ENCODE measurements at places on chromosomes 3 and 15. TPM values are rescaled to one million over a fixed set of nuclear protein-coding genes. Genes with fewer than 3 reads are reported as not detected.
A peak's percentile ranks its signal among the peaks of the same experiment; 100 is the strongest.

ITGB5 gene
- total RNA-seq = 419 TPM

FBXO40 gene
- total RNA-seq = not detected

OIP5 gene
- total RNA-seq = 3.1 TPM

KBTBD12 gene
- not detected for total RNA-seq

SIDT1 gene
- total RNA-seq = not detected

GRCh38 chr3:79329154-79329553, 438.6 kb downstream of the ROBO1 start:
- H3K4me3 ChIP-seq = no peak overlapping the region
- no peaks in the 10 kb centered on the region for H3K4me1 ChIP-seq
- no peak for DNase-seq
- H3K36me3 ChIP-seq = no peaks in the 10 kb centered on the region
- no peak overlapping the region for H3K27ac ChIP-seq
- H3K27me3 ChIP-seq = peaks cover 2% of the 10 kb centered on the region

- no peak for DNase-seq
- H3K27me3 ChIP-seq = no peaks in the 10 kb centered on the region
- no peak overlapping the region for H3K27ac ChIP-seq
- H3K4me3 ChIP-seq = no peak overlapping the region
- no peaks in the 10 kb centered on the region for H3K4me1 ChIP-seq
Measured at GRCh38 chr3:74491874-74492273, 122.6 kb downstream of the CNTN3 start.

- no peaks in the 10 kb centered on the region for H3K36me3 ChIP-seq
- no peak overlapping the region for H3K4me3 ChIP-seq
- DNase-seq = no peak
- H3K27ac ChIP-seq = no peak overlapping the region
- peaks cover 3% of the 10 kb centered on the region for H3K4me1 ChIP-seq
Measured at GRCh38 chr15:54150255-54150654, 172.0 kb downstream of the UNC13C start.

- H3K27ac ChIP-seq = no peak overlapping the region
- H3K36me3 ChIP-seq = no peaks in the 10 kb centered on the region
- peaks cover 21% of the 10 kb centered on the region for H3K4me1 ChIP-seq
- DNase-seq = no peak
- no peaks in the 10 kb centered on the region for H3K27me3 ChIP-seq
Measured at GRCh38 chr15:32979710-32980109, 214.8 kb downstream of the FMN1 start.

GRCh38 chr3:28328188-28329151, 20.1 kb upstream of the ZCWPW2 start:
- H3K4me1 ChIP-seq = no peaks in the 10 kb centered on the region
- no peak for DNase-seq
- H3K27ac ChIP-seq = no peak overlapping the region
- H3K4me3 ChIP-seq = no peak overlapping the region
- H3K36me3 ChIP-seq = peaks cover 26% of the 10 kb centered on the region

- H3K27ac ChIP-seq = no peak overlapping the region
- DNase-seq = no peak
- H3K4me3 ChIP-seq = no peak overlapping the region
- H3K36me3 ChIP-seq = peaks cover 8% of the 10 kb centered on the region
- H3K4me1 ChIP-seq = peaks cover 18% of the 10 kb centered on the region
Measured at GRCh38 chr3:128338536-128339330, 128.0 kb downstream of the DNAJB8 start.

DNA sequence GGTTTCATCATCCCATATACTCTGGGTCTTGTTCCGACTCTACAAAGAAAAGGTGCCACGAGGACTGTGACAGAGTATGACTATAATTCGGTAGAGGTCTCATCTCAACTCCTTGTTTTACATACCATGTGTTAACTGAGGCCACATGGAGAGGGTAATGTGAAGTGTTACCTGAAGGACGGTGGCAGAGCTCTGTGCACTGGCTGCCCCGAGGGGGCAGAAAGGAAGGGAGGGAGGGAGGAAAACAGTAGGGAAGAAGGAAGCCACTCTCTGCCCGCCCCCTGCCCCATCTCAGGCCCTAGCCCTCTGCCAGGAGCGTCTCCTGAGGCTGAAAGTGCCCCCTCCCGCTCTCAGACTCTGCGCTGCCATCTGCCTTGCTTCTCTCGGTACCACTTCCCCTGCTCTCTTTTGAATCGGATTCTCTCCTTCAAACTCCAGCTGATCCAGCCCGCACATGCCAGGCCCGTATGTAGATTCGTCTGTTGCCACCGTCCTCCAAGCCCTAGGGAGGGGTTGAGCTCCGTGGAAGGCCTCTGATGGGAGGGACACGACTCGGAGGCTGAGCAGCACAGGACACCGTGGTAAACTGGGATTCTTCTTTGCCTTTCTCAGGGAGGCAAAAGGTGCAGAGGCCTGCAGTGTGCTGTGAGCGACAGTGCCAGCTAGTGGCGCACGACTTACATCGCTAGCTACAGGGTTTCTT, 70.5 kb upstream of the ATP10A start:
- H3K27ac ChIP-seq = peak overlapping the region; percentile 88
- peak overlapping the region; percentile 73 for H3K4me3 ChIP-seq
- H3K4me1 ChIP-seq = peaks cover 35% of the 10 kb centered on the region
- DNase-seq = peak; percentile 89
- no peaks in the 10 kb centered on the region for H3K27me3 ChIP-seq

DNA sequence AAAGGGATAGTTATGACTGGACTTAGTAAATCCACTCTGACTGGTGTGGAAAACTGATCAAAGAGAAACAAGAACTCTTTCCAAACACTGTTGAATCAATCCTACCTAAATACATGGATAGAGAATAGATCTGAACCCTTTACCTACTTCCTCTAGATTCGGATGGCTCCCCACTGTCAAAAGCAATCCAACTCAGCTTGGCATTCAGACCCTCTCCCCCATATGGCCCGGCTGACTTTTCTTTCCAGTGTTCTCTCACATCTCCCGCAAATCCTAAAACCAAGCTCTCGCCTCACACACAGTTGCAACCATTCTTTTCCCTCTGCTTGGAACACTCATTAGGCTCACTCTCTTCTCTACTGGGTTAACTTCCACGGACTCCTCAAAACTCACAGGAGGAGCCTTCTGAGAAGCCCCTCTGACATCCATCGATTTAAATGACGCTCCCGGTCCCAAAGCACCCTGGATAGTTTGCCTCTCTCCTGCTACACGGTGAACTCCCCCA, 639 bp downstream of the SPICE1 start:
- H3K27ac ChIP-seq = no peak overlapping the region
- no peak for DNase-seq
- H3K36me3 ChIP-seq = peaks cover 3% of the 10 kb centered on the region
- H3K4me1 ChIP-seq = no peaks in the 10 kb centered on the region
- H3K4me3 ChIP-seq = no peak overlapping the region

GRCh38 chr3:185824051-185825005, 514 bp downstream of the IGF2BP2 start:
- H3K36me3 ChIP-seq = peaks cover 6% of the 10 kb centered on the region
- peak; percentile 89 for DNase-seq
- H3K27me3 ChIP-seq = no peaks in the 10 kb centered on the region

- H3K4me1 ChIP-seq = no peaks in the 10 kb centered on the region
- H3K4me3 ChIP-seq = no peak overlapping the region
- H3K27ac ChIP-seq = no peak overlapping the region
Measured at GRCh38 chr3:46482632-46483350, 15.0 kb upstream of the RTP3 start.

GRCh38 chr15:79849789-79850188, 47.0 kb downstream of the MTHFS start:
- no peak overlapping the region for H3K4me3 ChIP-seq
- H3K27me3 ChIP-seq = no peaks in the 10 kb centered on the region
- H3K27ac ChIP-seq = no peak overlapping the region
- H3K36me3 ChIP-seq = peaks cover 7% of the 10 kb centered on the region
- DNase-seq = no peak

- DNase-seq = no peak
- peaks cover 2% of the 10 kb centered on the region for H3K4me1 ChIP-seq
- no peak overlapping the region for H3K4me3 ChIP-seq
- H3K27ac ChIP-seq = no peak overlapping the region
Measured at GRCh38 chr3:118817748-118818165, 216.9 kb downstream of the IGSF11 start.

GRCh38 chr3:151901644-151902285, 28.3 kb downstream of the SUCNR1 start:
- no peak overlapping the region for H3K4me3 ChIP-seq
- no peak overlapping the region for H3K27ac ChIP-seq
- DNase-seq = no peak
- peaks cover 35% of the 10 kb centered on the region for H3K4me1 ChIP-seq
- H3K27me3 ChIP-seq = no peaks in the 10 kb centered on the region

DNA sequence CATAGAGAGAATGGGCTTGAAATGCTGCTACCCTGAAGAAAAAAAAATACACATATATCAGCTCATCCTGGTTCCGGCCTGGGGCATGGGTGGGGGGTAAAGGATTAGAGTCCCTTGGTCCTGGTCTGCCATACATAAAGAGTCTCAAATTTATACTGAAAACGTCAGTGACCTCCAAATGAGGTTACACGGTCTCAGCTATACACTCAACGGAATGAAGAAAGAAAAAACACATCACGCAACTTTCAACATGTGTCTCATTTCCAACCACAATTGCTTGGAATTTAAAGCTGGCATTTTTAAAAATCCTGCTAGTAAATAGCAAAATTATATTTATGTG, 612.8 kb downstream of the MCTP2 start:
- peak overlapping the region; percentile 29 for H3K4me3 ChIP-seq
- no peak overlapping the region for H3K27ac ChIP-seq
- no peak for DNase-seq
- H3K27me3 ChIP-seq = peaks cover 22% of the 10 kb centered on the region
- H3K4me1 ChIP-seq = peaks cover 6% of the 10 kb centered on the region
- H3K36me3 ChIP-seq = no peaks in the 10 kb centered on the region

DNA sequence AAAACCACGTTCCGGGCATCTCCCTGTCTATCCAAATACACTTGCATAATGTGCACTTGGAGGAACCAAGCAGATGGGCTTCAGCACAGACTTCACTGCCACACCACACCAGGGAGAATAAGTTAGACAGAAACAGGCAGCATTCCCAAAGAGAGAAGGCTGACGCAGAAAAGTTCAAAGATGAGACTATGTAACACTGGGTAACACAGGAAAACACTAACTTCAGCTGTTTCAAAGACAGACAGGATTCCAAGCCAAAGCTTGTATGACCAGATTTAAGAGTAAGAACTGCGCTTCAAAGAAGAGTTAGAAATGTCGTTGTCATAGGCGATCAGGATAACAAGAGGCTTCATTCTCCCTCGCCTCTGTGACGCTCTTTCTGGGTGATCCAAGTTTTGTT, 19.9 kb downstream of the SLC51A start:
- peaks cover 14% of the 10 kb centered on the region for H3K4me1 ChIP-seq
- peaks cover 46% of the 10 kb centered on the region for H3K36me3 ChIP-seq
- H3K27ac ChIP-seq = no peak overlapping the region
- no peak for DNase-seq
- H3K27me3 ChIP-seq = no peaks in the 10 kb centered on the region

- peaks cover 23% of the 10 kb centered on the region for H3K27me3 ChIP-seq
- peaks cover 13% of the 10 kb centered on the region for H3K4me1 ChIP-seq
- peaks cover 7% of the 10 kb centered on the region for H3K36me3 ChIP-seq
- no peak for DNase-seq
Measured at GRCh38 chr3:45841420-45841756, 531 bp downstream of the LZTFL1 start.

DNA sequence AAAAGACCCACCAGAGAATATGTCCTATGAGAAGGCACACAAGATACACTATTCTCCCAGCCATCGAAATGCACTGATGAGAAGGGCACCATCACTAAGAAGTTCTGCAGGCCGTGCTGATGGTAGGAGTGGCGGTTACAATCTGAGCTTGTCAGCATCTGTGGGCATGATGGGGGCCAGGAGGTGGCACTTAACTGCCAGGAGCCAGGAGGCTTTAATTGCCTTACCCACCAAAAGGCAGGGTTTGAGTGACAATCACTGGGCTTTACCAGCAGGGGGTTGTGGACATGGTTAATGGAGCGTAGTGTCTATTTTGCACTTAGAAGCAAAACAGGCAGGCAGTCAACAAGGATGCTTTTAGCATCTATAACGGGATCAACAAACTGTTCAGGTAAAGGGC, 16.0 kb upstream of the SQOR start:
- no peak for DNase-seq
- H3K27ac ChIP-seq = no peak overlapping the region

- H3K4me1 ChIP-seq = peaks cover 24% of the 10 kb centered on the region
- H3K27me3 ChIP-seq = no peaks in the 10 kb centered on the region
- peak overlapping the region; percentile 57 for H3K27ac ChIP-seq
Measured at GRCh38 chr3:94440767-94441493, 378.1 kb downstream of the NSUN3 start.

DNA sequence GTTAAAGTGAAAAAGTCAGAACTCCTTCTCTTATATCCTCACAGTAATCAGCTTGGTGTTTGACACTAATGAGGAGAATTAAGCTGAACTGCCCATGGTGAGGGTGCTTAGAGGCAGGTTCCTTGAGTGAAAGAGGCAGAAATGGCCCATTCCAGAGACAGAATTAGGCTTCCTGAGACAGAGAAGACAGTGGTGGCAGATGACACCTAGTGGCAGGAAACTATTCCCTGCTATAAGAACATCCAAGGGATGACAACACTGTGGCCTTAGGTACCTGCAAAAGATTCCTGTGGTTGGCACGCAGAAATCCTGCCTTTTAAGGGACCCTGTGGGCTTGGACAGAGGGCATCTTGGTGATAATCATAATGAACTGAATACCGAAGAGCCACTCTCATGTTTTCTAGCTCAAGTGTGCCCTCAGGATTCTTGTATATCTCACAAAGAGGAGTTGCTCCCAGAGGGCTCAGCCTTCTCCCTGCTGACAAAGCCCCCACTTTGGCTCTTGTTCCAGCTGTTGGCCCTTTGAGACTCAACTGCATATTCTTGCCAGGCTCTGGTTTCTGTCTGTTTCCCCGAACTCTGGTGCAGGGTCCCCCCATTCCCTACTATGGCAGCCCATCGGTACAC, 56.0 kb downstream of the KBTBD12 start:
- peaks cover 21% of the 10 kb centered on the region for H3K27me3 ChIP-seq
- peaks cover 6% of the 10 kb centered on the region for H3K36me3 ChIP-seq
- DNase-seq = no peak

- no peaks in the 10 kb centered on the region for H3K36me3 ChIP-seq
- H3K4me1 ChIP-seq = peaks cover 8% of the 10 kb centered on the region
- no peak overlapping the region for H3K27ac ChIP-seq
- no peak overlapping the region for H3K4me3 ChIP-seq
Measured at GRCh38 chr3:65535260-65535659, 503.5 kb downstream of the MAGI1 start.

Data from osteocyte (in vitro differentiated cells).